ENCODE measurements at places on chromosomes 6 and 20.

DNA sequence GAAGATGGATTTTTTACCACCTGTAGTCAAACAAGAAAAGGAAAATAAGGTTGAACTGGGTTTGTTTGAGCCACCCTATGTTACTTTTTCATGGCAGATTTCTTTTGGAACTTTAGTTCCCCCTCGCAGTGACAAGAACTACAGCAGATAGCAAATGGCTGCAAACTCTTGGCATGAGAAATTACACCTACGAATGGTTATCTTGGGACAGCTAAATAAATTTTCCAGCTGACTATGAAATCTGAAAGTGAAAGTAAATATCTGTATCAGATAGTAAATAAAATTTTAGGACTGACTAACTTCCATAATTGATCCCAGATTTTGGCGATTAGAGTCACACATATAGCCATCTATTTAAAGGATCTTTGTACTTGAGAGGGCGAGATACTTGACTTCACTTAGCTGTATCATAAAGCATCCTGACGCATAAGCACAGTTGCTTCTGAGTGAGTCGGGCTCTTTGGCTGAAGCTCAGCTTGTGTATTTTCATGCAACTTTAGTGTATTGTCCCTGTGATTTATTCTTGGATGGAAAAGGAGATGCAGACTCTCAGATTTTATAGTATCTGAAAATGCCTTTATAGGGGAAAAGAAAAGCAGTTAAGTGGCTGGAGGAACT, 125.3 kb upstream of the B3GAT2 start:
- no peak for DNase-seq

- peak; percentile 95 for DNase-seq
Measured at GRCh38 chr6:26223650-26224546, 136.7 kb downstream of the HFE start.

DNA sequence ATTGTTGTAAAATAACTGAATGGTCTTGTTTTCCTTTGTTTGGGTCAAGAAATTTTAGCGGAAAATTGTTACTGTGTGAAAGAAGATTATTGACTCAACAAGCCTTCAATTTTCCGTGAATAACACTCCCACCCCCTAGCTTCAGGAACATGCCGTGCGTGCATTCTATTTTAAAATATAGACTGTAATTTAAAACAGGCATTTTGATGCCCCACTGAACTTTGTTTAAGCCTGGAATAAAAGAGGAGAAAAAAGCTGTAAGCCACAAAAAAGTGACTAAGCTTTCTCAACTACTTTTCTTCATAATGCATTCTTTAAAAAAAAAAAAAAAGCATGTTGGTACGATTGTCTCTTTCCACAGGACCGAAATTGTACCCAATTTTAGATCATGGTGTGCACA, 166.0 kb downstream of the ARID1B start:
- DNase-seq = peak; percentile 40

DNA sequence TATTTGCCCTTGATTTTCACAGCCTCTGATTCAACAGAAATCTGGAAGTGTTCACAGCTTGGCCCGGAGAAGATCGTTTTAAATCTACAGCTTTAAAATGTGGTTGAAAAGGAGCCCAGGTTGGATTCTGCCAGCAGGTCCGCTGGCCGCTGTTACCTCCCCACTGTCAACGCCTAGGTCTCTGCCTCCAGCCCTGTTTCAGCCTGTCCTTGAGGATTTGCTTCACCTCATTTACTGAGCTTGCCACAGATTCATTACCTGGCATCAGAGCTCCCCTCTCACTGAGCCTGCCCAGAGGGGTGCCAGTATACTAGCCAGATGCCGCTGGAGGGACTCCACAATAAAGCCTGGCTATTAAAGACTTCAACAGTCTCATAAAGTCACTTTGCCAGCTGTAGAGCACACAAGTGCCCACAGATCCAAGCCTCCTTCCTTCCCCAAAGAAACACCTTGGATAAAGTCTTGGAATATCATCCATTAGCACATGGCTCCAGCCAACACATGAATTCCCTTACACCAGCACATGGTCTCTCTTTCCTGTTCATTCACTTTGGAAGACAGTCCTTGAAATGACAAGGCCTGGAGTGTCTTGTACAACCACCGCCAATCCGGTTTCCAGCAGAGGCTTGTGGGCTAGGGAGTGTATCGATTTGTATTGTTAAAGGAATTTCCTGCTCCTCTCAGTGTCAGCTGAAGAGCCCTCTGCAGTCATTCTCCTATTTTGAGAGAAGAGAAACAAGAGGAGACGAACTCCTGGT, 9.5 kb upstream of the NR2E1 start:
- DNase-seq = no peak

GRCh38 chr6:12842114-12842513, 125.5 kb downstream of the PHACTR1 start:
- no peak for DNase-seq

DNA sequence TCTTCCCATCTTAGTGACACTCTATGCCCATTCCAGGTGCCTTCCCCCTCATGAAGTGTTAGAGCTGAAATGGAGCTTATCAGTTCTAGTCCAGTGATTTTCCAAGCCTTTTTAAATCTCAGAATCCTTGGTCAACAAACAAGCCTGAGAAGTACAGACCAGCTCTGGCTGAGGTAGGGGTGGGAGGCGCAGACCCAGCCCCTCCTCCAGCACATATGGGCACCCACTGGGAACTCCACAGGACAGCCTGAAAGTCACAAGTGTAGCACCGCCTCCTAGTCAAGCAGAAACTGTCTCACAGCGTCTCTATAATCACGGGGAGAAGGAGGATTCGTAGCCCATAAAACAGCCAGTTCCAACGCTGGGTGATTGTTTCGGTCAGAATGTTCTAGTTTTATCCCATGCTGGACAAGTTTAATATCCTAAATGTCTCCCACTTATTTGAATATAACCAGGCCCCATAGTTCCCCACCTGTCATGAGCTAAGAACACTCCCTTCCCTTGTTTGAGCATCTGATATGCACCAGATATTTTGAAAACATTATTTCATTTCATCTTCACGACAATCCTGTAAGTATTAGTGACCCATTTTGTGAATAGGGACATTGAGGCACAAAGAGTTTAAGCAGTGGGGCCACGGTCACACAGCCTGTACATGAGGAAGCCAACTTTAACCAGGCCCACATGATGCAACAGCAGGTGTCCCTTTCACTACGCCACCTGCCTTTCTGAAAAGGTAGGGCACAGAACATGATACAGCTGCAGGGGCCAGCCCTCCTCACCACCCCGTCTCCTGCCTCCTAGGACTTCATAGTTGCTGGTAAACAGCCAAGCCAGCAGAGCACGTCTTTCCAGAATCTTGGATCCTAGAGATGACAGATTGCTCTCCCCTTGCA, 40.1 kb downstream of the TRAF3IP2 start:
- DNase-seq = no peak

DNA sequence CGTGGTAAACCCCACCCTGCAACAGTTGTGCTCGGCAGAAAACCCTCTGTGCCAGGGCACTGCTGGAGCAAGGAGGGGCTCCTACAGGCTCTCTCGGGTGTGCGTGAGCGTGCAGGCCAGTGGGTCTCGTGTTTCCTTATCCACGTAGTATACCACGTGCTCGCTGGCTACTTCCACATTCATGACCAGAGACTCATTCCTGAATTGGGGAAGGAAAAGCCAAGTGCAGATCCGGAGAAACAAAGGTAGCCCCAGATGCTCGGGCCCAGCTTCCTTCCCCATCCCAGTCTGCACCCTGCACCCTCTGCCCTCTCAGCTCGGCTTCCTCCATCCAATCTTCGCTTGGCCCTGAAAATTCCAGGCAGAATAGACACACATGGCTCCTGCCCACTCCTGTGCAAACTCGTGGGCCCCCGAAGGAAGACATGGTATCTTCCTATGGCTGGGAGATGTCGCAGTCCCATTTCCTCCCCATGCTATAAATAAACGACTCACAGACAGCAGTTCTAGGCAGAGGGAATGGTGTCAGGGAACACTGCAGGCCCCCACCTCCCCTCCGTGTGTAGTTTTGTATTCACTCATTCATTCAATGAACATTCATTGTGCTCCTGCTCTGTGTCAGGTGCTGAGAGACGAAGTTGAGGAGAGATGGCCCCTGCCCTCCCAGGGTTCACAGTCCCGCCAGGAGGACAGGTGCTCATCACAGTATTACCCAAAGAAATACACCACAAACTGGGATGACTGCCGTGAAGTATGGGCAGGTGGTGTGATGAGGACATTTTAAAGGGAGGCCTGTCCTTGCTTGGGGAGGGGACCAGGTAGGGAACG, 29.6 kb downstream of the NPEPL1 start:
- no peak for DNase-seq

GRCh38 chr20:63090682-63091571, 84.2 kb upstream of the BHLHE23 start:
- no peak for DNase-seq

DNA sequence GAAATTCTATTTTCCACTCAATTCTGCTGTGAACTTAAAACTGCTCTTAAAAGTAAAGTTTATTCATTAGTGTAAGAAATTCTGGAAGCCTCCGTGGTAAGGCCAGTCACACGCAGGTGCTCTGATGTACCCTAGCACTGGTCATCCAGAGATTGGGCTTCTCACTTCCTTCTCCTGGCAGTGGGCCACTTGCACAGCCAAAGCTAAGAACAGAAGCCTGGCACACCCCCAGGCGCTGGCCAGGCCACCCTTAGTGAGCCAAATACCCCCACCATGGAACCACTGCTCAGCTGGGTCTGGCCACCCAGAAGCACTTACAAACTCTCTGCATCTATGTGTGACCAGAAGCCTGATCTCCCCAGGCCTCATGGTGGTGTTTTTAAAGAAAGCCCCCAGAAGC, 35.3 kb upstream of the ARFGEF2 start:
- no peak for DNase-seq

DNA sequence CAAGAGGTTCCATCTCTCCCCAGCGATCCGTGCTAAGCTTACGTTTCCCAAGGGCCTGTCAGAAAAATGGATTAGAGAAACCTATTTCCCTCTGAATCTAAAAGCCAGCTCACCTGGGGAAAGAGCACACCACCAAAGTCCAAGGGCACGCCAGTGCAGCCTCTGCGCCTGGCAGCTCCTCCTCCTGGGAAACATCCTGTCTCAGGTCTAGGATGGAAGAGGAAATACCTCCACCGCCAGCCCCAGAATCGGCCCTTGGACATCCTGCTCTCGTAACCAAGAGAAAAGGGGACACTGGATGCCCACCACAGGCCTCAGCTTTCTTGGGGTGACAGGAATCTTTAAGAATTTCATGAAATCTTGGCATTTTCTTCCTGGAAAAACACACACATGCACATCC, 18.7 kb downstream of the RAMACL start:
- DNase-seq = no peak

DNA sequence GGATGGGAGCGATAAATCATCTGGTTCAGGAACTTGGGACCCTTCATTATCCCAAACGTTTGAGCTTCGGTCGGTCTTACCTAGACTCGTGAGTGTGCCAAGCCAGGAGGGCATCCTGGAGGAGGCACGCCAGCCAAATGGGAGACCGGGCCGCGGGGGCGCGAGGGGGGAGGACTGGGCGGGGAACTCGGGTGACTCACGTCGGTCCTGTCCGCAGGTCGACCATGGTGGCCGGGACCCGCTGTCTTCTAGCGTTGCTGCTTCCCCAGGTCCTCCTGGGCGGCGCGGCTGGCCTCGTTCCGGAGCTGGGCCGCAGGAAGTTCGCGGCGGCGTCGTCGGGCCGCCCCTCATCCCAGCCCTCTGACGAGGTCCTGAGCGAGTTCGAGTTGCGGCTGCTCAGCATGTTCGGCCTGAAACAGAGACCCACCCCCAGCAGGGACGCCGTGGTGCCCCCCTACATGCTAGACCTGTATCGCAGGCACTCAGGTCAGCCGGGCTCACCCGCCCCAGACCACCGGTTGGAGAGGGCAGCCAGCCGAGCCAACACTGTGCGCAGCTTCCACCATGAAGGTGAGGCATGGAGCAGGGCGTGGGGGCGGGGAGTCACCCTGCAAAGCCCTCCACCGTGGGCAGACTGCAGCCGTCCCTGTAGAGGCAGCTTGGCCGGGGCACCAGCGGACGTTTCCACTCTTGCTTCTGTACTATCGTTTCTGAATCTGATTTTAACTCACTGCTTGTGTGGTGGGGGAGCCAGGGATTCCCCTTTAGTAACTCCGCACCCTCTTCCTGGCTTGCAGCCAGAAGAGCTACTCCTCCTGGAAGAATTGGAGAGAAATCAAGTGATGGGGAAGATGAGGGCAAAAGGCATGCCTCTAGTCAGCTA, 2.7 kb downstream of the BMP2 start:
- no peak for DNase-seq

GRCh38 chr6:144320741-144321140, 35.6 kb downstream of the UTRN start:
- DNase-seq = no peak

DNA sequence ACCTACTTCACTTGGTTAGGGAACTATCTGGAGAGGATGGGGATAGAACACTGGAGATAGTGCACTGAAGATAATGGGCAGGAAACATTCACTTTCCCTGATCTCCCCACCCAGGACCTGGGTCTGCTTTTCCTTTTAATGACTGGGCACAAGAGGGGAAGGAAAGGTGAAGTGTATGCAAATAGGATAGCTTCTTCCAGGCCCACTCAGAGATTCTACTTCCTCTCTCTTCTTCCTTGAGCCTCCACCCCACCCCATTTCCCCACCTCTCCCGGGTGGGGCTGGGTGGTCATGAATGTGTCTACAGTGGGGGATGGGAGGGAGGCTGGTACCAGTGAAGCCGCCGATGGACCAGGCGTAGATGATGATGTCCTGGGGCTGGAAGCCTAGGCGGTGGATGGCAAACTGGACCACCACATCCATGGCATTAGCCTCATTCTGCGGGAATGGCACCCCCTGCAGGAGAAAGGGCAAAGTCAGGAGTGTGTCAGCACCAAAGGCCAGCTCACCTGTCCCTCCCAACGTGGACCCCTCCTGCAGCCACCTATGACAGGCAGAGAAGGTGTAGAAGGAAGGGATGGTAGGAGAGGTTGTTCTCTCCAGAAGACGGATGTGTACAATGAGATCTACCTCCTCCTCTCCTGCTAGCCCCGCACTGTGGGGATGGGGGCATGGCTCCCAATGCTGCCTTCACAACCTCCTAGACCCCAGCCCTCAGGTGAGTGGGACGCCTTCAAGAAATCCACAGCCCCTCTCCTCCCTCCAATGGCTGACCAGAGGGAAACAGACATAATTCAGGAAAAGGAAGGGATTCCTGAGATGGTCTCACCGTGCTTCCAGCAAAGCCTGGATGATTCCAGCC, 8.6 kb upstream of the LY6G5C start:
- no peak for DNase-seq

- no peak for DNase-seq
Measured at GRCh38 chr6:104483225-104483834, 376.4 kb downstream of the HACE1 start.

DNA sequence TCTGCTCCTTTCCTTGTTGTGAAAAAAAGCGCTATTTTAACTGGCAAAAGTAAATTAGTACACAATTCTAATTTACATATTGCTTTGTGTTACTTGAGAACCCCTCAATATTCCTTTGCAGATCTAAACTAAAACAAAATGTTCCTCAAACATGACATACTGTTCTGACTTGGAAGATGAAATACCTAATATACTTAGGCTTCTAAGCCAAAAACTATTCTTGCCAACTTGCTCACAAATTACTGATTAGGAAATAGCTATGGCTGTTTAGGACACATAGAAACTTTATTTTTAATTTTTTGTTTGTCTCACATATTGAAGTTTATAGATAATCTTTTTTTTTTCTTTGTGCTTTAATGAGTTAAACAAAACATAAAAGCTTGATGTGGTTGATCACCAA, 542.2 kb downstream of the GRIK2 start:
- no peak for DNase-seq

GRCh38 chr20:60249436-60249835, 291.2 kb downstream of the CDH26 start:
- DNase-seq = no peak

All from foreskin melanocyte (primary cell).